Brain microvascular endothelial cell (primary cell): ENCODE measurements at places on chromosomes 5 and 9.
A peak's percentile ranks its signal among the peaks of the same experiment; 100 is the strongest.

DNA sequence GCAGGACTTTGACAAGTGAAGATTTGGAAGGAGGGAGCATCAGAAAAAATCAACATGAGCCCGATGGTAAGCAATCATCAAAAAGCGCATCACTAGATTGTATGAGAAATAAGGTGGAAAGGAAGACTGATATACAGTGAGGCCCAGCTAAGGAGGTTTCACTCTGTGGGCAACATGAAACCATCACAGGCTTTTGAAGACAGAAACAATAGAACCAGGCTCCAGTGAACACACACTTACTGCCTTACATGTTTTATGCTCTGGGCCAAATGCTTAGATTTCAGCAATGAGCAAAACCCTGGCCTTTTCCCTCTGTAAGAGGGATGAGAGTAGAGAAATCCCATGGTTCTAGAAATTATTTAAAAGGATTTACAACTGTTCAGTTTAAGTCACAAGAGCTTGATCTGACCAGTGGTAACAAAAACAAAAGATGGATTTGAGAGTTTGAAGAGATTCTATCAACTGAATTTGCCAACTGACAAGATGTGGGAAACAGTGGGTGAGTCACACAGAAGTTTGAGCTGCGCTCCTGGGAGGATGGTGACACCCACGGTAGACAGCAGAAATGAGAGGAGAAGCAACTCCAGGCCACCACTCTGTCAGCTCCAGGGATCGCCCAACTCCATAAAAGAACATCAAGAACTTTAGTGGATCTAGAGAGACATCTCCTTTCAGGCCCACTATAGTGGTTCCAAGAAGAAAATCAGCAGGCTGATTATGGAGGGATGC lies 261.8 kb downstream of the MCTP1 start:
- DNase-seq = peak; percentile 5

DNA sequence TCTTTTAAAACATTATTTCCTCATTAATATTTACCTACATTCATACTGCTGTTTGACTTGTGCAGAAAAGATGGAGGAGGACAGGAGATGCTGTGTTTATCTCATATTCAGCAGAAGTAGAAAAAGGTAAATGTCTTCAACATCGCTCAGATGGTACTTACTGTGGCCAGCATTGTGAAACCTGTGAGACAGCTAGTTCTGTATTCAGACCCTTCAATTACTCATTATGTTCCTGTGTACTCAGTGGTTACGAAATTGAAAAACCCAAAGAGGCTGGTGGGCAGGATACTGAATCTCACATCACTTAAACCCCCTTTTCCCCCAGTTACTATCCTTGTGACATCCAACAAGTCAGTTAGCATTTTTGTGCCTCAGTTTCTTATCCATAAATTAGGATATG lies 216.0 kb downstream of the KDM4C start:
- no peak for DNase-seq

DNA sequence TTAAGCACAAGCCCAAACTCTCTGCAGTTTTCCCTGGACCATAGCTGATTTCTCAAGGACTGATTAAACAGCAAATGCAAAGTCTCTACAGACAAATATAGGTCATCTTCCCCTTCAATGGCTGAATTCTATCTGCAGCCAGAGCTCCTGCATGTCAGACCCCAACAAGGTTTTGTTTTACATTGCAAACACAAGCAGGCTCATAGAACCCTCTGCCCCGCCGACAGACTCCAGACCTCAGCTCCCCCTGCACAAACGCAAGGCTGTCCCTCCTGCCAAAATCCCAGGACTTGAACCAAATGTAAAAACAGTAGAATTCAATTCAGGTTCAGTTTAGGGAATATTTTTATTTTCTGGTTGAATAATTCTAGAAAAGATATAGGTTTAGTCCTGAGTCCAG lies 526.7 kb upstream of the TRPC7 start:
- no peak for DNase-seq

- no peak for DNase-seq
These were observed 47.2 kb downstream of the RAB24 start for GRCh38 chr5:177256296-177256695.

GRCh38 chr5:167122267-167122666 lies 1169.2 kb upstream of the WWC1 start:
- DNase-seq = no peak

- peak; percentile 25 for DNase-seq
These were observed 197.0 kb upstream of the VLDLR start for GRCh38 chr9:2424619-2425033.

GRCh38 chr5:89071101-89071940 lies 188.3 kb upstream of the MEF2C start:
- DNase-seq = no peak

DNA sequence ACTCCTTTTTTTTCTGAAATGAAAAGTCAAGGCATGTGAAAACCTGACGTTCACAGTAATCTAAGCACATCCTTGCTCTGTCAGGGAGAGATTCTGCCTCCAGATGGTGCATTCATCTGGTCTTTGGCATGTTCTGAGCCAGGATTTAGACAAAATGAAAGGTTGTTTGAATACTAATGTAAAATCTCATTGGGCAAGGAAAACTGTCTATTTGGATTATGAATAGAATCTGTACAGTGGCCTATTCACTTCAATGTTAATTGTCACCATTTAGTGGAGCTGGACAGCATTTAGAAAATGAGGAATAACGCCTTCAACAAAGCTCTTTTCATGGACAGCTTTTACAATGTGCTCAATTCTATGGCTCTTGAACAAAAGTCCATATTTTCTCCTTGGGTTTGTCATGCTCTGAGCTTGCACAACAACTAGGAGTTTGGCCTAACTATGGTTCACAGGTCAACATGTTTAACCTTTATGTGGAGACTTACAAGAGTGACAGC lies 28.9 kb downstream of the ARHGEF28 start:
- no peak for DNase-seq

DNA sequence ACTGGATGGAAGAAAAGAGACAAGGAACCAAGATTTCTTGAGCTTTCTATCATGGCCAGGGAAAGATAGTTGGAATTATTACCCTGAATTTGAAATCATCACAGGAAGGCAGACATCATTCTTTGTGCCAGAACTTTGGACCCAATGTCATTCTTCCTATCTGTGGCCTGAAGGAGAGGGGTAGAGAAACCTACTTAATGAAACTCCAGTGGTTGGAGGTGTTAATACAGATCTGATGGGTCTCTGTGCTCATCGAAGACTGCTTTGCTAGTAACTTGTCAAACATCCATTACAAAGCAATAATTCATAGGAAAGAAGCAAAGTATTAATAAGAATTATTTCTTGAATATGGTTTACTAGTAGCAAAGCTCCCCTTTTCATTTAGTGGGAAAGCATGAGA lies 26.9 kb downstream of the PRLR start:
- no peak for DNase-seq
